ENCODE measurements at places on chromosomes 6 and 20.
A peak's percentile ranks its signal among the peaks of the same experiment; 100 is the strongest.

DNA sequence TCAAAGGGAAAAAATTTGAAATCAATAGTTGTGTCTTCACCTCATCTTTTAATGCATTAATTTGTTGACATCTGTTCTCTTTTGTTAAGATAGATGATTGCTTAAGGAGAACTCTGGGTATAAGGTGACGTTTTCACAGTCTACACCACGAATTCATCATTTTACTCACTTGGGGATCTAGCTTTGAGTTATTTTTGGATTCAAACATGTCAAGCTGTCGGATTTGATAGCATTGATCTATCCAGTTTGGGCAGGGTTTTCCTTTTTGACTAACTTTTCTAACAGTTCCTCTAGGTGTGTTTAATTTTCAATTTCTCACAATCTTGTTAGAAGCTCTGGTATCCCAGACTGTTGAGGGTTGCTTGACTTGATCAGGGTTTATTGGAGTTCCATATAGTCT is 49.6 kb downstream of the HECA start:
- DNase-seq: no peak

- DNase-seq: no peak
Observed at GRCh38 chr20:13102237-13102636, 93.5 kb downstream of the SPTLC3 start.

DNA sequence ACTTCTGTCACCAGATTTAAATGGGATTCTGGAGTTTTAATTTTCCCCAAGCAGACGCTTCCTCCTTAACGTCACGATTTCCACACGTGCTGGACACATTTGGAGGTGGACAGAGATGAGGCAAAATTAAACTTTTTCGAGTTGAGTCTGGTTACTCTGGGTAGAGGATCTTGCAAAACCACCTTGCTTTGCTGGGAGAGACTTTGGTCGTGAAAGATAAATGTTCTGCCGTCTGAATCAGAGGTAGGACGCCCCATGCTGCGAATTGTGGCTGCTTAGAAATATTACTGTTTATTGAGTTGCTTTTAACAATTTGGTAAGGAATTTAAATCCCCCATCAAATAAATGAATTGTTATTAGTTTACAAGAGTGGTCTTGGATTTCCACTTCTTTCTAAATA is 46.8 kb downstream of the CTCFL start:
- DNase-seq: no peak

DNA sequence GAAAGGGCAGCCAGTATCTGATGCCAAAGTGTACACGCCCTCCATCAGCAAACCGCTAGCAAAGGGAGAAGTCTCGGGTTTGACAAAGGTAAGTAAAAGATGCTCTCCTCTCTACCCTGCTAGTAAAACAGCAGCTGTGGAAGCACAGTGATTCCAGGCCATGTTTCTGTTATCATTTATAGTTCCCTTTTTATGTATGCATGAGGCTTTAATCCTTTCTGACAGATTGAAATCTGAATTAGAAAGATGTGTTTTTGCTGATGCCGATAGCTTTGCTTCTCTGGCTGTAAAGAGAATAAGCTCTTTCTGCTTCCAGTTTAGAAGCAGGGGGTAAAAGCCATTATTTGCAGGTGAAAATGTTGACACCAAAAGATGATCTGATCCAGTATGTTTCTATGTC is 392.4 kb upstream of the SOX4 start:
- DNase-seq: no peak

DNA sequence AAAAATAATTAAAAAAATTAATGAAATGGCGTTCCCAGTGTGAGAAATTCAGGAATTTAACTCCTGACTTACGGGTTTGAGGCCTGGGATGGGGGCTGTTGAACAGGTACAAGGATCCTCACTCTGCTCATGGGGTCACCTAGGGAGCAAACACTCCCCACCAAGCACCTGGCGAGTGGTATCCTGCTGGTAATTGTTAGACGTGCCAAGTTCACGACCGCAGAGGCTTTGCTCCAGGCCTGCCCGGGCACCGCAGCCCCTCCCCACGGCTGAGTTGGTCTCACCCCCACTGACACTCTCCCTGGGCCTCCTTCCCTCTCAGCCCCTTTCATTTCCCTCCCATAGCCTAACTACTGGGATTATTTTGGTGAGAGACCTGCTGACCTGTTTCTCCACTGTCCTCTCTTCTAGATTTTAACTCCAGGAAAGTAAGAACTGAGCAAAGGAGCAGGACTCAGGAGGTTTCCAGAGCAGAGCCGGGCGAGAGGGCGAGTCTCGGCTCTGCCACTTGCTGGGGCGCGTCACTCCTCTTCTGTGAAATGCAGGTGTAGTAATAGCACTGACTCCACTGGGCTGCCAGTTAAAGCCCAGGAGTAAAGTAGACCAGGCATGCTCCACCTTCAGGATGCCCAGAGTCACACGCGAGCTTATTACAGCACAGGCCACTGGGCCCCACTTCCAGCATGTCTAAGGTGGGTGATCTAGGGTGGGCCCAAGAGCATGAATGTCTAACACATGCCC is 22.8 kb downstream of the BMP7 start:
- no peak for DNase-seq

DNA sequence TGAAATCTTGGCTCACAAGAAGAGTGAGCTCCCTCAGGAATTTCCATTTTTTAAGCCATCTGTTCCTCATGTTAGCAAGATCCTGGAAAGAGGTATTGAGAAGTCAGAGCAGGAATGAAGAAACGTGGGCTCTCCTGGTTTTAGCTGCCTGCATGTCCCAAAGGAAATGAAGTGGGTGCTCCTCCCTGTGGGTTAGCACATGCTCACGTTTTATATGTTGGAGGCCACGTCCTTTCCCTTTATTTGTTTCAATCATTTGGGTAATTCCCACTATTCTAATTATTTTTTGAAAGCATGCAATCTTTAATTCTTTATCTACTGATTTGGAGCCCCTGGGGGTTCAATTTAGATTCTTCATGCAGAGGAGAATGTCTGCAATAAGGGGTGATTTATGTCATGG is 4.3 kb upstream of the MAP3K4 start:
- no peak for DNase-seq

DNA sequence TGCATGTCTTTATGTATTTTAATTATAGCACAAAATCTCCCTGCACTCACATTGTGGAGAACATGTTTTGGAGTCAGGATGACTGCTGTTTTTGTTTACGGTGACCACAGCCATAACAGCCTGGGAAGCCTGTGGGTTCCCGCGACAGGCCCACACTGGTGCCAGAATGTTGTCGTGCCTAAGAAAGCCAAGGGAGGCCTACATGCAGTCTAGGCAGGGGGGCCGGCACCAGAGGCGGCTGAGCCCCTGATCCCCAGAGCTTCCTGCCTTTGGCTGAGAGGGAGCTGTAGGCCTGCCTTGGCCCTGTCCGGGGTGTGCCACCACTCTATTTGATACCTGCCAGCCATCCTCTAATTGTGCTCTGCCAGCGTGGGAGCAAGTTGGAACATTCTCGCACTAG is 46.7 kb downstream of the TBC1D7 start:
- DNase-seq: peak; percentile 44

GRCh38 chr6:131058236-131058635 is 4.8 kb downstream of the EPB41L2 start:
- peak; percentile 54 for DNase-seq

- DNase-seq: no peak
Observed at GRCh38 chr6:92479831-92480230, 939.5 kb downstream of the EPHA7 start.

- DNase-seq: peak; percentile 7
Observed at GRCh38 chr6:158517581-158517980, 42.3 kb upstream of the TMEM181 start.

- peak; percentile 92 for DNase-seq
Observed at GRCh38 chr6:156658186-156658965, 118.8 kb upstream of the ARID1B start.

DNA sequence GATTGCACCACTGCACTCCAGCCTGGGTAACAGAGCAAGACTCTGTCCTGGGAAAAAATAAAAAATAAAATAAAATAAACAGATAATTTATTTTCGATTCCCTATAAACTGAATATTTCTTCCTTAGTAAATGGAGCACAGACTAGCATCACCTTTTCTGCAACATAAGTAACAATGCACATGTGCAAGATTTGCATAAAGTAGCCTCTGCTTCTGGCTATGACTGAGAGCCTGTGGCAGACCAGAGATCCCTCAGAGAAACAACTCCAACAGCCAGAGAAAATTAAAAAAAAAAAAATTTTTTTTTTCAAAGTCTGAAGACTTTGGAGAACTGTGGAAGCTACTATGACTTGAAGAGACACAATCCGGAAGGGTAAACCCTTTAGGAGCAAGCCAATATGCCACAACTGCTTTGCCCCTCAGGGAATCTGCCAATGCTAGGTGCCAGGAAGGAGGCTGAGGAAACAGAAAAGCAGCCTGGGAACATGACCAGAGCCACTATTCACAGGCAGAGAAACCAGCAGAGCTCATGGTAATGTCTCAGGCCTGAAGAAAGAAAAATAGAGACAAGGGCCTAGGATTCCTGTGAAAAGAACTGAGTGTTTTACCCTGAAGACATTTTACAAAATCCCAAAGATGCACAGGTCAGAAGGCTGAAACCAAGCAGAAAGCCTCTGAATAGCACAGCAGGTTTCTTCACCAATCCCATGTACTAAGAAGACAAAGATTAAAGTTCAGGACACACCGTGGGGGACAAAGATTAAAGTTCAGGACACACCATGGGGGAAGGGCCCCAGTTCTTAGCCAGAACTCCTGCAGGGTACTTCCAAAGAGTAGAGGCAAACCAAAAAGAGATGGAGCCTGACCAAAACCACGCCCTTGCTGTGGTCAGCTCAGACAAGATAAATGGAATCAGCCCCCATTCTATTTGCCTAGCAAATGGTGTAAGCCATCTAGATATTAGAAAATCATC is 25.8 kb downstream of the B4GALT5 start:
- DNase-seq: no peak

- DNase-seq: no peak
Observed at GRCh38 chr6:142031035-142031434, 101.7 kb upstream of the GJE1 start.

DNA sequence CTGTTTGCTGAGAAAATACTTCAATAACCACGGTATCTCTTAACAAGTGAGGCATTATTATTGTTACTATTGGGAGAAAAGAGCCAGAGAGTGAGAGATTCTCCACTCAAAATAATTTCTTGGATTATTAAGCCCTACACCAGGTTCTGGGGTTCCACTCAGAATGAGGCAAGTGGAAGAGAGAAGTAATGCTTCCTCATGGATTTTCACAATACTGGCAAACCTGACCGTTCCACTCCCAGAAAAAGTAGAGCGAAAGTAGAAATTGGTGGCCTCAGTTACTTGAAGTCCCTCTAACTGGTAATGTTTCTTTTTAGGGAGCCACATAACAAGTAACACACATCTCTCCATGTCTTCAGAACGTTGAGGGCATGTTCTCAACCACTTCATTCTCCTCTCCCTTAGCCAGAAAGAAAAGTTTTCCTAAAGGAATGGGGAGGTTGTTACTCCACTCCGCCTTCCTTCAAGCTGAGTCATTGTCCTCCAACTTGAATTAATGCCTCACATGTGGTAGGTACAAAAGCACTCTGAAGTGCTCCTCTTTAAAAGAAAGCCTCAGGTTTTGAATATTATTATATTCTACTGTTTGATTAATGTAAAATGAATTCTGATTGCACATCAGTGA is 1.9 kb downstream of the BAG2 start:
- peak; percentile 82 for DNase-seq
